Testis (tissue), 5 donors: ENCODE measurements at places on chromosomes 1 and 21. TPM values are rescaled to one million over a fixed set of nuclear protein-coding genes. Genes with fewer than 3 reads are reported as not detected.

DNA sequence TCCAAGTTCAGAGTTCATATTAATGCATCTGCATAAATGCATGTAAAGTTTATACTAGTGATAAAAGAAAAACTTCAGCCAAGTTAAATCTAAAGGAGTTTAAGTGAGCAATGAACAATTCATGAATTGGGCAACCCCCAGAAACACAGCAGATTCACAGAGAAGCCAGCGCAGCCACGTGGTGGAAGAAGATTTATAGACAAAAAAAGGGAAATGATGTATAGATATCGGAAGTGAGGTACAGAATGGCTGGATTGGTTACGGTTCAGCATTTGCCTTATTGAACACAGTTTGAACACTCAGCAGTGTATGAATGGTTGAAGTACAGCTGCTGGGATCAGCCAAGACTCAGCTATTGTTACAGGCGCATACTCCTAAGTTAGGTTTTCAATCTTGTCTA, 5.7 kb downstream of the AK5 start:
- no peak for DNase-seq

Gene SPRR4
- total RNA-seq: 8.4 TPM

DNA sequence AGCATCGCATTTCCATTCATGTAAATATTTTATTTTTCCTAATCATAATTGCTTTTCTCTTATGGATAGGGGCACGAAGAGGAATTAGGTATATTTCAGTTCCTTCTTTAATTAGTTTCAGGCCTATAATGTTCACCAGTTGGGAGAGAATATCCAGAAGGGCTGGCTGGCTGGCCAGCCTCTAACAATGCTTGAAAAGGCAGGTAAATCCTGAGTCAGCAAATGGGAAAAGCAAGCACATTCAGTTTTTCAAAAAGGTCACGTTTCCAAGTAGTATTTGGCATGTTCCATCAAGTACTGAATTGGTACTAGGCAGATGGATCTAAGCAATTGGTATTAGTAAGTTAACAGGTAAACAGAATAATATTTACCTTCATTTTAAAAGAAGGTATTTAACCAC, 8.0 kb downstream of the RAB29 start:
- DNase-seq: no peak

Gene ANKRD34A
- 0.43 TPM for total RNA-seq

DNA sequence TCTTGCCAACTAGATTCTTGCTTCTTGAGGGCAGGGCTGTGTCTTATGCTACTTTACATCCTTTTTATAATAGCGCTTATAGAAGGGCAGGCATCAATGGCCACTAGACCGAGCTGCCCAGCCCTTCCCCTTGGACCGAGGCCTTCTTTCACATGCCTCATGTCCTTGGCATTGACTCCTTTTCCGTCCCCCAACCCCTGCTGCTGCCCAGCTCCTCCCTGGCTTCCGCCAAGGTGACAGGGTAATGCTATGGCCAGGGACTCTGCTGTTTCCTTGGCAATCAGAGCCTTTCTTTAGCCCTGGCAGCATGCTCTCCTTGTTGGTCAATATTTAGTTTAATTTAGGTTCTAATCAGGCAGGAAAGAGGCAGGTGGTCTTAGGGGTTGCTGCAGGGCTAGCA, 48.2 kb downstream of the DDX20 start:
- no peak for DNase-seq

Gene OSCP1
- total RNA-seq: 72.1 TPM

GRCh38 chr1:151621351-151621750, 9.5 kb downstream of the SNX27 start:
- DNase-seq: peak; percentile 63

DNA sequence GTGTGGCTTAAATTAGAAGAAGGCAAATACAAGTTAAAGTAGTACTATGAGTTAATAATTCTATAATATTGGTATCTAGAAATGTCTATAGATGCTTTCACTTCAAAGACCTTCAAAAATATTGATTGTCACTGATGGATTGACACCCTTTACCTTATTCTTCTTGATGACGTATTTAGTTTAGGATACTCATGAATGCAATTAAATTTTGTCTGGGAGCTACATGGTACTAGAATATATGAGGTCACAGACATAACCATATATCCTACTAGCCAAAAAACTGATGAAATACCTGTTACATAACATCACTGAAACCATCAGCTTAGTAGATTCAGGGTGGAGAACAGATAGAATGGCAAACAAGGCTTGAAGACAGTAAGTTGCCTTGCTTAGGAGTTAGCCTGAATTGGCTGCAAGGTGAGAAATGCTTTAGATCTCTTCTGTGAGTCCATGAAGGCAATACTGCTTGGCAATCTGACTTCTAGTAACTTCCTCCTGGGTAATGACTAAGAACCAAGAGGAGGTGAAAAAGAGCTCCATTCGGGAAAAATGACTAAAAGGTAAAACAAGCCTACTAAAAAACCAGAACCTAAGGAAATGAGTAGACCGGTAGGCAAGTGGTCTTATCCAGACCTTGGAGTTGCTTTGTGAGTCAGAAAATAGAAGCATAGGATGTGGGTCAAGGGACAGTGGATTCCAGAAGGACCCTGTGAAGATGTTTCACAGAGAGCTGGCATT, 16.9 kb upstream of the ARHGAP29 start:
- DNase-seq: no peak

GRCh38 chr1:219812491-219813203, 115.7 kb downstream of the SLC30A10 start:
- peak; percentile 76 for DNase-seq
